ENCODE measurements at places on chromosomes 1 and 21.

DNA sequence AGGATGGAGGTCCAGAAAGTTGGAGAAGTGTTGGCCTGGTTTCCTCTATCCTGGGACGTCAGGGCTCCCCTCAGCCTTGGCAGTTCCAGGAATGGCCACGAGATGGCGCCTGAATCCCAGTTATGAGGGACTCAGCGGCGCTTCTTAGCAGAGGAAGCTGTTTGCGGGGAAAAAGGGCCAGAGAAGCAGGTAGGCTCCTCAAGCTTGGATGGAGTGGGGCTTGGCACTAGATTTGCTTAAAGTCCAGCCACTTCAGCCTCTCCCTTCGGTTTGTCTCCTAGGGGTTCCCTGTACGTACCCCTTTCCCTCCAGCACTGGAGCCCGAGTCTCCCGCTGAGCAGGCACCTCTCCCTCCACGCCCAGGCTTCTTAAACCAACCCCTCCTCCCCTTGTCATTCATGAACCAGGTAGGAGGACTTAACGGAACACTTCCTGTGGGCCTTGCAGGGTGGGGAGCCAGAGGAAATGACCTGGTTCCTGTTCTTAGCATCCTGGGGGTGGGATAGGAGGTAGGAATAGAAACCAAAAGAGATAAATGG lies 32.0 kb upstream of the TENT5B start:
- DNase-seq: peak; percentile 83

DNA sequence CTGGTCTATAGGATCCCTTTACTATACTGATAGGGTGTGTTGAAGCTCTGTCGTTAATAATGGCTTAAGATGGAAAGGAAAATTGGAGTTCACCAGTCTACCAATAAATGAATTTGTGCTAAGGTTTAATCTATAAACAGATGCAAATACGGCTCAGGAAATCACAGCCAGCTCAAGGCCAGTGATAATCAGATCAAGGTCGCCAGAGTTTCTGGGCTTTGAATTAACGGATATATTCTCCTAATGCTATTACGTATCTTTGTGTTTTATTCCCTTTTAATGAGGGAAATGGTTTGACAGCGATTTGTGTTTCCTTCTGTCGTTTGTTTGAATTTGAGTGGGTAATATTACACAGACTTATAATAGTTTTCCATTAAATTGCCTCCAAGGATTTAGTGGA lies 279.6 kb downstream of the BACH1 start:
- DNase-seq: no peak

GRCh38 chr1:29687166-29687565 lies 450.8 kb downstream of the PTPRU start:
- no peak for DNase-seq

DNA sequence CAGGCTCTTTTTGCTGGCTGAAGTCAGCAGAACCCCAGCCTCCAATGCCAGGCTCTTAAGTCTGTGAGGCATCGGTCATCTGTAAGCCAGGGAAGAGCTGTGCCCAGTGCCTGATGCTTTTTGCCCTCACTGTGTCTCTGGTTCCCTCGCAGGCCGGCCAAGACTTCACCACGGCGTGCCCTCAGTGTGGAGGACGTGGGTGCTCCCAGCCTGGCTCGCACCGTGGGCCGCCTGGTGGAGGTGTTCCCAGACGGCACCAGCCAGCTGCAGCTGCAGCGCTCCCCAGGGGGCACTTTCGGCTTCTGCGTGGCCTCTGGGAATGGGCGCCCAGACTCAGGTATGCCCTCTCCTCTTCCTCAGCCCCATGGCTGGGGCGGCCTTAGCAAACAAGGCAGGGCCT lies 32.5 kb downstream of the KIAA1614 start:
- no peak for DNase-seq

DNA sequence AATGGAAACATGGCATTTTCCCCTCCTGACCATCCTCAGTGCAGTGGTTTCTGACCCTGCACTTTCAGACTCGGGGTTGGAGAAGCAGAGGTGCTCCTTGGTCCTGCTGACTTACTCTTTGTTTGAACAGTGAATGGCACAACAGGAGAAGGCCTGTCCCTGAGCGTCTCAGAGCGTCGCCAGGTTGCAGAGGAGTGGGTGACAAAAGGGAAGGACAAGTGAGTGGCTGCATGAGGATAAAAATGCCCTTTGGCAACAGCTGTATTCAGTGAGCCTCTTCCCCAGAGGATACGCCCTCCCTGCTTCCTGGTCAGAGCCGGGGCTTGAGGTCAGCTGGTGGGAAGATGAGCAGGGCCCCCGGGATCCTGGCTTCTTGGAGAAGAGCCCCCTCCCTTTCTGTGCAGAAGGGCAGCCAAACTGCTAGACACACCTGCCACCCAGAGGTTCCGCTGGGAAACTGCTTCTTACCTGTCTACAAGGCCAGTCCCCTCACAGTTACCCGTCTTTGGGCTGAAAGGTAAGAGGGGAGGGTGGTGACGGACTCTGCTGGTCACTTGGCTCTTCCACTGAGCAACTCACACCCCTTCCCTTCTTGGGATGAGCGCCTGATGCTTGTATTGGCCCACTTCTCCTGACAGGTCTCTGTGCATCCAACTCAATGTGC lies 16.6 kb downstream of the NPL start:
- no peak for DNase-seq

- no peak for DNase-seq
Observed at GRCh38 chr1:85935234-85935633, 221.3 kb downstream of the COL24A1 start.

- DNase-seq: no peak
Observed at GRCh38 chr1:84889437-84889836, 3.6 kb downstream of the LPAR3 start.

DNA sequence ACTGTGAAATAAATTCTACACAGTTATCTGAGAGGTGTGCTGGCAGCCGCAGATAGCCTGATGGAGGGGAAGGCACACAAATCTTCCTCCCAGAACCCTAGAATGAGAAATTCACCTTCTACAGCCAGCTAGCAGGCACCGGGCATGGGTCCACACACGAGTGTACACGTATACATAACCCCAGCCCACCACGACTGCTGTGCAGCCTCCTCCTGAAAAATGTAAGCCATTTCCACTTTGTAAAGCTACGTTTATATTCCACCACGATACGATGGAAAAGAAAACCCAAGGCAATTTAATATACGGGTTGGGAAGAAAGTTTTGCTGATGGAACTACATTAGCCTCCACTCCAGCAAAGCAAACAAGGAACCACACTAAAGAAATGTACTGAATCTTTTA lies 1.8 kb downstream of the BTG3 start:
- DNase-seq: peak; percentile 17

DNA sequence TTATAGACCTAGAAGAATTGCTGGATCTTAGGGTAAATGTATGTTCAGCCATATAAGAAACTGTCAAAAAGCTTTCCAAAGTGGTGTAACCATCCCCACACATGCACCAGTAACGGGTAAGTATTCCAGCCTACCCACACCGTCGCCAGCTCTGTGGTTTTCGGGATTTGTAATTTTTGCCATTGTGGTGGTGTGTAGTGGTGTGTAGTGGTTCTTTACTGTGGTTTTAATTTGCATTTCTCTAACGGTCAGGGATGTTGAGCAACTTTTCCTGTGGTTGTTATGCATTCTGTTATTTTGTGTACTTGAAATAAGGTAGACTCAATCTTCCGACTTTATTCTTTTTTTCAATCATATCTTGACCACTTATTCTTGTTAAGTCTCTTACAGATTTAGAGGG lies 342.4 kb upstream of the AJAP1 start:
- DNase-seq: no peak

DNA sequence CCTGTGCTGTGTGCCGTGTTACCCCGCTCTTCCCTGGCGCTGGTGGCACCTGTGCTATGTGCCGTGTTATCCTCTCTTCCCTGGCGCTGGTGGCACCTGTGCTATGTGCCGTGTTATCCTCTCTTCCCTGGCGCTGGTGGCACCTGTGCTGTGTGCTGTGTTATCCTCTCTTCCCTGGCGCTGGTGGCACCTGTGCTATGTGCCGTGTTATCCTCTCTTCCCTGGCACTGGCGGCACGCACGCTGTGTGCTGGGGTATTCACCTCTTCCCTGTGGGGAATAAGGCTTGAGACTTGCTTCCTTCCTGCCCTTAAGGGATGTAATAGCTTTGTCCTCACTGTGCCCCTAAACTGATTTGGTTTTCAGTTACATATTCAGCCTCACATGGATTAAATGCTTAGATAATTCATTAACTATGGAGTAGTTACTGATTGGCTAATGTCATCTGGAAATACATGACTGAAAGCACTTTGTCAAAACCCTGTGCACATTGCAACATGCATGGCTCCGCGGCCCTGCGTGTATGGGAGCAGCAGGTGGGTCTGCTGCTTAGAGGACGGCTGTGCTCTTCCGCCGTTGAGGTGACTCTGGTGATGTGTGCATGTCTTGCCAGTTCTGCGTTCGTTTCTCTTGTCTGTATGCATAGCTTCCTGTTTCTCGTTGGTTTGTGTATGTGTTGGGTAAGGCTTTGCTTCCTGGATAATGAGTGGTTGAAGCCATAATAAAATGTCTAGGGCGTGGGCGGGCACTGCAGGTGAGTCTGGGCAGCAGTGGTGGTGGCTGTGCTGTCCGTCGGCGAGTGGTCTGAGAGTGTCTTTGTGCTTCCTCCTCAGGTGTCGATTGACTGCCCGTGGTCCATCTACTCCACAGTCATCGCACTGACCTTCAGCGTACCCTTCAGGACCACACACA lies 17.9 kb upstream of the PWP2 start:
- DNase-seq: no peak

- DNase-seq: peak; percentile 2
Observed at GRCh38 chr21:45481977-45482898, 60.0 kb downstream of the SLC19A1 start.

DNA sequence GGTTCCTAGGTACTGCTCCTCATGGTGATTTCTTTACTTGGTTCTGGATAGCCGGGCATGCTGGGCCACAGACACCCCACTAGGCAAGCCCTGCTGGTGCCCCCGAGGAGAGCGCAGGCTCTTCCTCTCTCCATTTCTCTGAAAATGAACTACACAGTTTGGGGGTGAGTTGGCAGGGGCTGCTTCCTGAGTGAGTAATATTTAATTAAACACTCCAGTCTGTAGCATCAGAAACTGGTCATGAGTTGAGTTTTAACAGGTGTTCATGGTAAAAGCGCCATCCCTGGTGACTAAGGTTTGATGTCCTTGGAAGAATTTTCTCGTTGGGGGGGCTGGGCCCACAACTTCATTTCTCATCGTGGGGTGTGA lies 1.7 kb downstream of the SPSB1 start:
- no peak for DNase-seq

All from hematopoietic multipotent progenitor cell treated with erythropoietin and hydrocortisone succinate and interleukin-3 and kit ligand, for 8 days (in vitro differentiated cells).